Neural progenitor cell (in vitro differentiated cells): ENCODE measurements at places on chromosomes 12 and 14. TPM values are rescaled to one million over a fixed set of nuclear protein-coding genes. Genes with fewer than 3 reads are reported as not detected.

DNA sequence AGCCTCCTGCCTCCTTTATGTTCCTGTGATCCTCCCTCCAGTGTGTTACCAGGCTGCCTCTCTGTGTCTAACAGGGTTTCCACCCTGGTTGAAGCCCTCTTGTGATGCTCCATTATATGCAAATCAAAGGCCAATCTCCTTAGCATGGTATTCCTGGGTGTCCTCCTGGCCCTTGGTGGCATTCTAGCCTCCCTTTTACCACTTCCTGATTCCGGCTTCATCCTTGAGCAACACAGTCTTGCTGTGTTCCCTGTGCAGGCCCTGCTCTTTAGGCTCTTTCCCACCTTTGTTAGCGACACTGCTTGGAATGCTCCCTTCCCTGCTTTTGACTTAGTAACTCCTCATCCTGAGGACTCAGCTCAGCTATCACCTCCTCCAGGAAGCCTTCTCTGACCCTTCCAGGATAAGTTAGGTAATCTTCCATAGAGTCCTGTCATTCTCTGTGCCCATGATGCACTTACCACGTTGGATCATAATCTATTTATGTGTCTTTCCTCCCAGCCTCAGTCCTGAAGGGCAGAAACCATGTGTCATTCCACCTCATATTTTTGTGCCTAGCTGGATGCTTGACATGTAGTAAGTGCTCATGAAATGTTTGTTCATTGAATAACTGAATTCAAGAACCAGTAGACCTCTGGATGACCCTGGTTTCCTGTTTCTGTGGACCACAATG, 37.3 kb downstream of the PRKCH start:
- no peak overlapping the region for H3K4me3 ChIP-seq
- no peaks in the 10 kb centered on the region for H3K27me3 ChIP-seq
- H3K36me3 ChIP-seq: no peaks in the 10 kb centered on the region
- no peaks in the 10 kb centered on the region for H3K4me1 ChIP-seq

DNA sequence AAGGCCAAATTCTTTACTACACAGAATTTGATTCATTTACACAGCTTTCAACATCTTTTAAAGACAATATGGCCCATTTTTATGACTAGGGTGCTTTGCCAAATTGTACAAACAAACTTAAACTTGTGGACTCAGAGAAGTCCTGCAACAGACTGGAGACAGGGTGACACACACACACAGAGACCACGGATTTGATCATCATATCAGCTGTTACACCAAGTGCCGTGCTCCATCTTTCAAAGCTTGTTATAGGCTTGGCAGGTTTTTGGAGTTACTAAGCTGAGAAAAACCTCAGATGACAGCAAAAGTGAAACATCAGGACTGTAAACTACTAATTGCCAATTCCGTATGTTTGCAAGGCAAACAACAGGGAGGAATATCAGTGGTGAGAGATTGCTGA, 811.7 kb downstream of the GALC start:
- DNase-seq: no peak
- no peaks in the 10 kb centered on the region for H3K36me3 ChIP-seq
- H3K27ac ChIP-seq: no peak overlapping the region

DNA sequence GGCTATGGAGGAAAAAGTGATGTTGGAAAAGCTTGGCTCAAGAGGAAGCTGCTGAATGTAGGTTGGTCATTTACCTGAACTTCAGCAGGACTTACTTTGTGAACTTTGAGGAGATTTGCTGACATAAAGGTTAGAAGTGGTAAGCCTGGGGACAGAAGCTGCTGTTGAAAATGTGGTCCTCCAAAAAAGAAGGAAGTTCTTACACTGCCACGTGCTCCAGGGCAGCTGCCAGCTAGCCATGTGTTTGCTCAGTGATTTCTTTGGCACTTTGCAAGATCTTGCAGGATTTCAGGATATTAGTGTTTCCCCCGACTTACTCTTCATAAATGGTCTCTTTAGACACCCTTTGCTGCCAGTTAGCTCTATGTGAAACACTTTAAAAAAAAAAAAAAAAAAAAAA, 14.8 kb upstream of the DYRK2 start:
- H3K4me3 ChIP-seq: no peak overlapping the region
- H3K27ac ChIP-seq: no peak overlapping the region

- no peaks in the 10 kb centered on the region for H3K36me3 ChIP-seq
- no peak overlapping the region for H3K4me3 ChIP-seq
- H3K27me3 ChIP-seq: peaks cover 41% of the 10 kb centered on the region
- no peak overlapping the region for H3K27ac ChIP-seq
- H3K4me1 ChIP-seq: no peaks in the 10 kb centered on the region
- peak; percentile 21 for DNase-seq
Measured at GRCh38 chr12:2689879-2690278, 104.9 kb upstream of the FKBP4 start.

DNA sequence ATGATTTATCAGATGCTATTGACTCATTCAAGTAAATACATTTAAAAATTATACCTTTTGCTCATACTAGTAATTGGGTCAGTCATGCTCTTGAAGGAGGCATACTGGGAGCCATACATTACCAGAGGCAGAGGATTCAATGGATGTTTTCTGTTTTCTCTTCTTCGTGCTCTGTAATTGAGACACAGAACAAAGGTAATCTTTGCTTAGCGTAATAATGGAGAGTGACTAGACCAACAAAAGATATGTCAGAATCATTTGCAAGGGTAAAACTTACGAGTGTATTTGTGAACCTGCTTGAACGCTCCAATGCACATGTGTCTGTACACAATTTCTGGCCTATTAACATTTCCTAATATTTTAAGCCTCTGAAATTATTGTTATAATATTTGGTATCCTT, 296.4 kb downstream of the FOXG1 start:
- no peak overlapping the region for H3K4me3 ChIP-seq
- no peaks in the 10 kb centered on the region for H3K27me3 ChIP-seq
- H3K36me3 ChIP-seq: no peaks in the 10 kb centered on the region
- no peaks in the 10 kb centered on the region for H3K4me1 ChIP-seq

Gene POTEM
- total RNA-seq: not detected in 2 replicates

DNA sequence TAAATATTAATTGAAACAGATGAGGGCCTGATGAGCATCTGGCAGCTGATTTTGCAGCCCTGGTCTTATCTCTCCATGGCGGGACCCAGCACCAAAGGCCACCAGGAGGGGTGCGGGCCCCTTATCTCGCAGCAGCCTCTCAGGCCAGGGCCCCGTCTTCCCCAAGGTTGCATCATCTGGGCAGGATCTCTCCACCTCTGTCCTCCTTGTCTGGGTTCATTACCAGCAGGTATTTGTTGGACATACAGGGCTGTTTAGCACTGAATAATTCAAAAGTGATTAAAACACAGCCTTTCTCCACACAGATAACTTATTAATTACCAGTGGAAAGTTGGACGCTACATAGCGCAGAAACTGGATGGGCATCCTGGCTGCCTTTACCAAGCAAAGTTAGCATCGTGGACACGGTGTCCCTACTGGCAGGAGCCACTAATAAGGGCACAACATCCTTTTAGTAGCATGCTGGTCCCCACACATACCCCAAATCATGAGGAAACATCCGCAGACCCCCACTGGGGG, 25.8 kb downstream of the TMEM120B start:
- no peaks in the 10 kb centered on the region for H3K36me3 ChIP-seq
- no peaks in the 10 kb centered on the region for H3K4me1 ChIP-seq
- no peak overlapping the region for H3K27ac ChIP-seq
- no peaks in the 10 kb centered on the region for H3K27me3 ChIP-seq
- H3K4me3 ChIP-seq: no peak overlapping the region

DNA sequence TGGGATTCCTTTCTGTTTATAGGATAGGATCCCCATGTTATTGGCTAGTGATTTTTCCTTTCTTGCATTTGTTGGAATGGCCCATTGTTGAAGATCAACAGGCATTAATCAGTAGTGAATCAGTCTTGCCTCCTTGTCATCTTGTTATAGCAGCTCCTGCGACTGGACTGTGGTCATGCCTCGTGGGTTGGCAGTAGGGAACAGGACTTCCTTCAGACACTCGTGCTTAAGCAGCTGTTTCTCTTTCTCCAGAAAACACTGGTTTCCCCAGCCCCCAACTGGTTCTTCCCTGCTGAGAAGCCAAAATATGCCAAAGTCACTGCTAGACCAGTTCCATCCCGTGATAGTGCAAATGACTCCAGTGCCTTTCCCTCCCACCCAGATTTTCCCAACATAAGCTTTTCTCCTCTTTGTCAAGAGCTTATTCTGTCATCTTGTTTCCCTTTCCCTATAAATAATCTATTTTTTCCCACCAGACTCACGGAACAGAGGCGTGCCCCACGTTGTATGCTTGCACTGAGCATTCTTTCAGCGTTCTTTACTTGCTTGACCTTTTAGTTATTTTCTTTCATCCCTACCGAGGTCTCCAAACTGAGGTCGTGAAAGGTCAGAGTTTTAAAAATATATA, 83.5 kb downstream of the SAMD4A start:
- no peaks in the 10 kb centered on the region for H3K27me3 ChIP-seq
- no peaks in the 10 kb centered on the region for H3K36me3 ChIP-seq
- no peak for DNase-seq
- no peak overlapping the region for H3K27ac ChIP-seq
- H3K4me3 ChIP-seq: no peak overlapping the region

DNA sequence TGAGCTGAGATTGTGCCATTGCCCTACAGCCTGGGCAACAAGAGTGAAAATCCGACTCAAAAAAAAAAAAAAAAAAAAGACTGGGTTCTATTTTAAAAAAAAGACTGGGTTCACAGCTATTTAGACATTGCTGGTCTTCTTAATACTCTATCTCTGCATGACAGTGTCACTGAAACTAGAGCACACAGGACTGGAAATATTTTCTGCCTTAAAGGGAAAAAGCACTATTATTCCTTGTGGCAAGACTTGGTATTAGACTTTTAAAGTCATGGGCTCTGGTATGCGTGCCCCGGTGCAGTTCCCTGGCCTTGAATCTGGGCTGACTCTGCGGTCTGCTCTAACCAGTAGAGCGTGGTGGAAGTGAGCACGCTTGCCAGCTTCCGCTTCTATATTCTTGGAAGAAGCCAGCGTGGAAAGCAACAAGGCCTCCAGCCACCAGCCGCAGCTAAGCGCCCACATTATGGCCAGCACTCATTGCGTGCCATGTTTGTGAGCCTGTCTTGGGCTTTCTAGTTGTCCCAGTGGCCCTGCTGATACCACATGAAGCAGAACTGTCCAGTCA, 31.3 kb downstream of the PRKAB1 start:
- H3K36me3 ChIP-seq: no peaks in the 10 kb centered on the region
- H3K4me3 ChIP-seq: no peak overlapping the region
- no peaks in the 10 kb centered on the region for H3K27me3 ChIP-seq
- H3K4me1 ChIP-seq: no peaks in the 10 kb centered on the region

DNA sequence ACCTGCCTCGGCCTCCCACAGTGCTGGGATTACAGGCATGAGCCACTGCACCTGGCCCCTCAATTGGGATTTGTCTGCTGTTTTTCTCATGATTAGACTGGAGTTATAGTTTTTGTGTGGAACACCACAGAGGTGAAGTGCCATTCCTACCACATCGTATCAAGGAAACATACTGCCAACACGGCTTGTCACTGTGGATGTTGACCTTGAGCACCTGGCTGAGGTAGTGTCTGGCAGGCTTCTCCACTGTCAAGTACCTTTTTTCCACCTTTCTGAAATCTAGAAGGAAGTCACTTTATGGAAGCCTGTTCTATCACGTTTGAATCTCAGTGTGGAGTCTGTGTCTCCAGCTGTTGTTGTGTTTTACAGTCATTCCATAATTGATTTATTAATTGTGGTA, 21.4 kb upstream of the SEL1L start:
- H3K27ac ChIP-seq: no peak overlapping the region
- H3K4me3 ChIP-seq: no peak overlapping the region
- no peak for DNase-seq
- H3K4me1 ChIP-seq: no peaks in the 10 kb centered on the region
- H3K27me3 ChIP-seq: no peaks in the 10 kb centered on the region

- no peak overlapping the region for H3K4me3 ChIP-seq
- H3K27me3 ChIP-seq: no peaks in the 10 kb centered on the region
- DNase-seq: no peak
- no peak overlapping the region for H3K27ac ChIP-seq
Measured at GRCh38 chr12:92930421-92930820, 1.3 kb upstream of the EEA1 start.

Gene TRIM9
- total RNA-seq: 1.3 and 2.3 TPM in 2 replicates

DNA sequence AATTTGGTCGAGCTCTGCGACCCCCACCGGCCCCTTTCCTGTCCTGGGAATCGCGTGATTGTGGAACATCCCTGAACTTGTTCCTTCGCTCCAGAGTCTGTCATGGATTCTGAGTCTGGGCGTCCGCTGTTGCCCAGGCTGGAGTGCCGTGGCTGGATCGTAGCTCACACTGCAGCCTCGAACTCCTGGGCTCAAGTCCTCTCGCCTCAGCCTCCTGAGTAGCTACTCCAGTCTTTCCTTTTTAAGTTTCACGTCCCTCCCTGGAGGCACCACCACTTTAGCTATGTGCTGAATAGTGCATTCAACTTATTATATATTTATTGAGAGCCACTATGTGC, 698 bp downstream of the ACOT6 start:
- H3K4me3 ChIP-seq: peak overlapping the region; percentile 84
- H3K4me1 ChIP-seq: no peaks in the 10 kb centered on the region
- H3K36me3 ChIP-seq: no peaks in the 10 kb centered on the region
- DNase-seq: no peak
- H3K27me3 ChIP-seq: peaks cover 74% of the 10 kb centered on the region

Gene SLC25A47
- total RNA-seq: not detected in 2 replicates

DNA sequence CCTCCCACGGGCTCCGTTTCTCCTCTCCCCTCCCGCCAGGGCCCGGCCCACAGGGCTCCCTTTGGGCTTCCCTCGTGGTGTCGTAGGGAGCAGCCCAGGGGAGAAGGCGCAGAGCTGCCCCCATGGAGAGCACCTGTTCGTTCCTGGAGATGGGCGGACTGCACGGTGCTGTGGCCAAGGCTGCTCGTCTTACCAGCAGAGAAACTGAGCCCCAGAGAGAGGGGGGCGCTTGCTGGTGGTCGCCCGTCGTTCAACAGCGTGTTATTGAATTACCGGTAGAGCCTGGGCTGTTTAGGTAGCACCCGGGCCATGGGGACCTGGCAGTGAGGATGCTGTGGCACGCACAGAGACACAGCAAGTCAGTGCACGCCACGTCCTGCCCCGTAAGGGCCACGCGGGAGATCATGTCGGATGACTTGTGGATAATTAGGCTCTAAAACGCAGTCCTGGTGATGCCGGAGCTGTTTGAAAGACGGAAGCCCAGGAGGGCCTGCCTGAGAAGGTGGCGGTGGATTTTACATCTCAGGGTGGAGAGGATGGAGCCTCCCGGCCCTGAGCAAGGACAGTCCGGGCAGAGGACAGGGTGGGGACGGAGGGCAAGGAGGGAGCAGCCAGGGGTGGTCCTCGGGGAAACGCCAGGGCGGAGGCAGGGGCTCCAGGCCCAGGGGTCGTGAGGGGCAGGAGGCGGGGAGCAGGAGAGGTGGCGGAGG, 134.4 kb downstream of the ADGRD1 start:
- no peaks in the 10 kb centered on the region for H3K27me3 ChIP-seq
- H3K36me3 ChIP-seq: no peaks in the 10 kb centered on the region
- H3K4me3 ChIP-seq: no peak overlapping the region
- no peak overlapping the region for H3K27ac ChIP-seq
